ENCODE measurements at places on chromosomes 7 and 10.

DNA sequence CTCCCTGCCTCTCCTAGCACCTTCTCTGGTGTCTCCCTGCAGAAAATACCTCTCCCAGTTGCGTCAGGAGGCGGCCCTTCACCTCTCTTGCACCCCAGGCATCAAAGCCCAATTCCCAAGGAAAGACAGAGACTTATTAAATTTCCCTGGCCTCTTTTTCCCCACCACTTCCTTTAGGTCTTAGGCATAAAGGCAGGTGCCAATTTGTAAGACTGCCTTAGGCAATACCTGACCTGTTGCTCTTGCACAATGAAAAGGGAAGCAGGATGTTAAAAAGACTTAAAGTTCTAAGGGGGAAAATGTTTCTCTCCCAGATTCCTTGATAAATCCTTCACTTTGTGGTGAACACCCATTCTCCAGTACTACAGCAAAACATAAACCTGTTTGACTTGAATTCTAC is 186.7 kb downstream of the SLC25A13 start:
- no peaks in the 10 kb centered on the region for H3K4me1 ChIP-seq
- no peak for DNase-seq
- H3K27ac ChIP-seq: no peak overlapping the region
- H3K4me3 ChIP-seq: no peak overlapping the region
- H3K36me3 ChIP-seq: no peaks in the 10 kb centered on the region

DNA sequence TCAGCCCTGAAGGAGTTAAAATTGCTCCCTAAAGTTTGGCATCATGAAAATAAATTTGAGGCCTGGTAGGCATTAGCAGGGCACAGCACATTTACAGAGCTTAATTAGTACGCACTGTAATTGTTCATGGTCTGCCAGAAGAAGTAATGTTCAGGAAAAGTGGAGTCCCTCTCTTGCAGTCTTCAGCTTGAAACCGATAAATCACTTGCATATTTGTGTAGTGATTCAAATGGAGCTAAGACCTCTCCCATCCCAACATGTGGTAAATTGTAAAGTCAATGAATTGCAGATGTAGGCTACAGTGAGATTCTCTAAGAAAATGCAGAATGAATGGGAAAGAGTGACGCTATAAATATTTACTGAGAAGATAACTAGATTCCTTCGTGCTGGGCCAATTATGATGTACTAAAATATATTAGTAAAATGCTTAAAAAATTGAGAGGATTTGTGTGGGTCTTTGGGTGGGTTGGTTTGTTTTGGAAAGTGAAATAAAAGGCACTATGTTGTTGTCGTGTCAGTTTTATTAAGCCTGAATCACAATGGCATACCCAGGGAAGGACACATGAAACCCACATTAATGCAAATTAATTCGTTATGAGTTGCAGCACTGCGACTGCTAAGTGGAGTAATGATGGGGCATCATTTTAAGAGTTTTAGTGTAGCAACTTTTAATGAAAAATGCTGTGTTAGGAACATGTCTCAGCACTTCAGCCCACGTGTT is 8.4 kb downstream of the TCF7L2 start:
- H3K4me1 ChIP-seq: peaks cover 75% of the 10 kb centered on the region
- H3K27me3 ChIP-seq: no peaks in the 10 kb centered on the region
- peak overlapping the region; percentile 88 for H3K4me3 ChIP-seq

DNA sequence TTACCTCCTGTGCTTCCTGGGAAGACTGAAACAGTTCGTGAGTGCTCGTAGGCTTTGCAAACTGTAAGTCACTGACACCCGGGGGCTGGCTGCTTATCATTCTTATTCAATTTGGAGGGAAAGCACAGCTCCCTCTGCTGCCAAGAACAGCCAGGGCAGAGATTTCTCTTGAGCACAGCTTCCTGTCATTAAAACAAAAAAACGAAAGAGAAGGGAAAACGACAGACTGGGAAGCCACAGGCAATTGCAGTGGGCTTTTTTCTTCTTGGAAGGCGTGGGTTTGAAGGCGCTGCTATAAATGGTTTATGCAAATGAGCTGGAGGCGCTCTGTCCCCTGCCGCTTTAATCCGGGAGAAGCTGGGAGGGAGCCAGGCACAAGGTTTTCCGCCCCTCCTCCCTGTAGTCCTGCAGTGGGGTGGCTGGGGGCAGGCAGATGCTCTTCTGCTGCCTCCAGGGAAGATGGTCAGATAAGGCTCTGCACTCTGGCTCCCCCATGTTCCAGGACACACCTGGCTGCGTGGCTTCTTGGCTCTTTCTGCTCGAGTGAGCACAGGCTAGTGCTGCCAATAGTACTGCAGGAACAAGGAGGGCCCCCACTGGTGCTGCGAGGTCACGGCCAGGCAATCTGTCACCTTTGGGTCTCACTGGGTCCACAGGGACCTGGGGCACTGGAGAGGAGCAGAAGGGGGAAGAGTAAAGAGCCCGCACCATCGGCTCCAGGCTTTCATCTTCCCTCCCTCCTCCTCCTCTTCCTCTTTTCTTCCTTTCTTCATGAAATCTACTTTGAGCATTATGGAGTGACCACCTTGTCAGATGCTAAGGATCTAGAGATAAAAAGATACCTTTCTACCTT is 49.5 kb downstream of the NEURL1 start:
- H3K4me1 ChIP-seq: no peaks in the 10 kb centered on the region
- H3K36me3 ChIP-seq: no peaks in the 10 kb centered on the region
- peak; percentile 59 for DNase-seq
- H3K4me3 ChIP-seq: peak overlapping the region; percentile 59
- H3K27ac ChIP-seq: no peak overlapping the region

DNA sequence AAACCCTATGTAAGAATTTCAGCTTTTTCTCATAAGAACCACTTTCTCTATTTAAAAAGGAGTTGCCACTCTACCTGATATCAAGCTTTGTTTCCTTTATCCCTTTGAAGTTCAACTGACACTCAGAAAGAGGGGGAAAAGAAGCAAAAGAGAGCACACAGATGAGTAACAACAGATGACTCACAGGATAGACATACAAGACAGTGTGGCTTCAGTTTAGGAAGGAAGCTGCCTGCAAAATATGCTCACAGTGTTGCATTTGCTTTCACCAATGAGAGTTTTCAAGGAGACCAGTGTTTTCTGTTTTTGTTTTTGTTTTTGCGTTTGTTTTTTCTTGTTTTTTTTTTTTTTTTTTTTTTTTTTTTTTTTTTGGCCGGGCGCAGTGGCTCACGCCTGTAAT is 1181.6 kb downstream of the DNAJB9 start:
- no peaks in the 10 kb centered on the region for H3K36me3 ChIP-seq
- H3K27ac ChIP-seq: no peak overlapping the region
- H3K27me3 ChIP-seq: no peaks in the 10 kb centered on the region
- DNase-seq: peak; percentile 25
- H3K4me3 ChIP-seq: no peak overlapping the region
- H3K4me1 ChIP-seq: no peaks in the 10 kb centered on the region

GRCh38 chr7:151251689-151252560 is 3.4 kb upstream of the SMARCD3 start:
- peaks cover 2% of the 10 kb centered on the region for H3K27me3 ChIP-seq
- H3K27ac ChIP-seq: peak overlapping the region; percentile 76
- H3K4me3 ChIP-seq: peak overlapping the region; percentile 98
- DNase-seq: peak; percentile 84
- H3K36me3 ChIP-seq: no peaks in the 10 kb centered on the region

DNA sequence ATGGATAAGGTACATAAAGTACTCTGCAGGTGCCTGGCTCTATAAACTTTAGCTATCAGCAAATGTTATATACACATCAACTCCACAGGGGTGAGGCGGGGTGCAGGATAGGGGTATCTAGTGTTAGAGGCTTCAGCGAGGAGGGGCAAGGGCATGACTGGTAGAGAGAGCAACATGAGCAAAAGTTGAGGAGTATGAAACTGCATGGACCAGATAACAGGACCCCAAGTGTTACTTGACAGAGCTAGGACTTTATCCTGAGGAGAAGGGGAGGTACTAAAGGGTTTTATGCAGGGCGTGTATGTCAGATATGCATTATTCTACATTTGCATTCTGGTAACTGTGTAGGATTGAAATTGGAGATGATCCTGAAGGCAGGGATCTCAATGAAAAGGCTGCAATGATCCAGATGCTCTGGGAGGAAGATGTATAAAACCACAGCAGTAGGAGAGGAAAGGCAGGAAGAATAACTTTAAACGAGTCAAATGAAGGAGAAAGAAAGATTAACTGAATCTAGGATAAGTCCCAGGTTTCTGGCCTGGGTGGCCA is 109.8 kb upstream of the FAM133B start:
- H3K4me3 ChIP-seq: no peak overlapping the region
- no peak for DNase-seq
- H3K27ac ChIP-seq: no peak overlapping the region
- H3K36me3 ChIP-seq: peaks cover 6% of the 10 kb centered on the region
- no peaks in the 10 kb centered on the region for H3K27me3 ChIP-seq
- peaks cover 43% of the 10 kb centered on the region for H3K4me1 ChIP-seq

DNA sequence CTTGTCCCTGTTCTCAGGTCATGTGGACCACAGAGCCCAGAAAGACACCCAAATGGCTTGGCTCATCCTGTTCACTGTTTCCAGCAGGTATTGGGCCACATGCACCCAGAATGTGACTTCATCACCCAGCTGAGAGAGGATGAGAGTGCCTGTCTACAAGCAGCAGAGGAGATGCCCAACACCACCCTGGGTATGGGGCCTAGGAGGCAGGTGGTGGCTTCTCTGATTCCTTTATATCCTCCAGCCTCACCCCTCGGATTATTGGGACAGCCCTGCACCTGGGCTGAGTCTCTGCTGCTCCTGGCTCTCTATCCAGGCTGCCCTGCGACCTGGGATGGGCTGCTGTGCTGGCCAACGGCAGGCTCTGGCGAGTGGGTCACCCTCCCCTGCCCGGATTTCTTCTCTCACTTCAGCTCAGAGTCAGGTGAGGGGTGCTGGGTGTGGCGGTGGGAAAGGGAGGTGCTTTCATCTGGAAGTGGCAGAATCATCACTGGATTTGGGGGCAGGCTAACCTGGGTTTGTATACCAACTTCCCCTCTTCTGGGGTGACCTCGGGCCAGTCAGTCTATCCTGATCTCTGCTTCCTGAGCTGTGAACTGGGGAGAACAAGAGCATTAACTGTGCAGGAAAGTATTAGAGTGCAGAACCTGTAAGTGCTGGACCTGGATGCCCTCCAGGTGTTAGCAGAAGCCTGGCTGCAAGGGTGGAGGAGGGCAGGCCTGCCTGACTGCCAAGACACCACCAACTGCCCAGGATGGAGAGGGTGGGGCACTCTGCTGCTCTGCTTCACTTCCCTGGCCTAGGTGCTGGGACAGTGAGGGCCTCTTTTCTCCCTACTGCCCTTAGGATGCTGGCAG is 5.2 kb downstream of the GHRHR start:
- no peak overlapping the region for H3K4me3 ChIP-seq
- H3K27me3 ChIP-seq: peaks cover 51% of the 10 kb centered on the region
- no peaks in the 10 kb centered on the region for H3K4me1 ChIP-seq
- no peaks in the 10 kb centered on the region for H3K36me3 ChIP-seq
- no peak overlapping the region for H3K27ac ChIP-seq

DNA sequence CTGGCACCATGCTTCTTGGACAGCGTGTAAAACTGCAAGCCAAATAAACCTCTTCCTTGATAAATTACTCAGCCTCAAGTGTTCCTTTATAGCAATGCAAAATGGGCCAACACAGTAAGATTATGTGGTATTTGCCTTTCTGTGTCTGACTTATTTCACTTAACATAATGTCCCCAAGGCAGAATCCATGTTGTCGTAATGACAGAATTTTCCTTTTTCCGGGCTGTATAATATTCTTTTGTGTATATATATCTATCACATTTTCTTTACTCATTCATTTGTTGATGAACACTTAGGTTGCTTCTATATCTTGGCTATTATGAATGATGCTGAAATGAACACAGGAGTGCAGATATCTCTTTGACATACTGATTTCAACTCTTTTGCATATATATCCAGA is 209.1 kb upstream of the PTER start:
- no peak for DNase-seq
- no peak overlapping the region for H3K4me3 ChIP-seq
- no peaks in the 10 kb centered on the region for H3K27me3 ChIP-seq
- H3K27ac ChIP-seq: no peak overlapping the region
- H3K36me3 ChIP-seq: no peaks in the 10 kb centered on the region
- H3K4me1 ChIP-seq: no peaks in the 10 kb centered on the region

GRCh38 chr10:4353964-4354363 is 472.0 kb upstream of the AKR1E2 start:
- H3K27ac ChIP-seq: peak overlapping the region; percentile 5
- H3K36me3 ChIP-seq: no peaks in the 10 kb centered on the region
- peaks cover 25% of the 10 kb centered on the region for H3K4me1 ChIP-seq
- DNase-seq: peak; percentile 63
- H3K27me3 ChIP-seq: no peaks in the 10 kb centered on the region

- DNase-seq: no peak
- no peak overlapping the region for H3K4me3 ChIP-seq
- no peaks in the 10 kb centered on the region for H3K27me3 ChIP-seq
- H3K4me1 ChIP-seq: no peaks in the 10 kb centered on the region
These were observed 72.9 kb downstream of the ADARB2 start for GRCh38 chr10:1664333-1664964.

DNA sequence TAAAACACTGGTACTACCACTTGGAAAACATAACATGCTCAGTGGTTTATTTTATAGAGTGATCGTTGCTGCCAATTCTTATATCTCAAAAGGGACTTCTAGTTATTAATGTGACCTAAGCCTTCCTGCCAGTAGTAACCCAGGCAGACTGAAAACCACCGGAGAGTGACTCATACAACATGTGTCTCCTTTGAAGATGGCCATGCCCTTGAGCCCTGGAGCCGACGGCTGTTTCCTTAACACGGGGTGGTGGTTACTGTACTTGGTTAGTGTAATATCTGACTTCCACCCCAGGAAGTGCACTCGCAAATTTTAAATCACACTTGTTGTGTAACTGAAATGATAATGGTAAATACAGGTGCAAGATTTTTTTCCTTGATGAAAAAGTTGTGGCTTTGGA is 30.5 kb downstream of the JAKMIP3 start:
- H3K27ac ChIP-seq: no peak overlapping the region
- peak; percentile 36 for DNase-seq
- H3K36me3 ChIP-seq: no peaks in the 10 kb centered on the region
- H3K4me3 ChIP-seq: no peak overlapping the region
- H3K27me3 ChIP-seq: peaks cover 4% of the 10 kb centered on the region

DNA sequence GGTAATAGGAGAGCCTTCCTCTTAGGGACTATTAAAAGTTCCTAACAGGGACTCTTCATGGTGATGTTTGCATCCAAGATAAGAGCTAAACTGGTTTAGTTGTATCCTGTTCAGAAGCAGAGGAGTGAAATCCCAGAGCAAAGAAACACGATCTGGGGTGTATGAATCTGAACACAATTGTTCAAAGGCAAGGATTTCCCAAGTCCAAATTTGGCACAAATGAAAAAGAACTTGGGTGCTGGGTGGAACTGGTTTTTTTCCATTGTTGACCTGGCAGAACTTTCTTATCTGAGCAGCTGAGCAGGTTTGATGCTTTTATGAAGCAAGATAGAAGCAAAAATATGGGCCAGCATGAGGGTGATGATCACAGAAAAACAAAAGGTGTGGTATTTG is 6.0 kb downstream of the AGFG2 start:
- H3K27me3 ChIP-seq: no peaks in the 10 kb centered on the region
- no peak overlapping the region for H3K4me3 ChIP-seq
- no peaks in the 10 kb centered on the region for H3K36me3 ChIP-seq
- peak; percentile 15 for DNase-seq

- H3K27me3 ChIP-seq: no peaks in the 10 kb centered on the region
- H3K36me3 ChIP-seq: no peaks in the 10 kb centered on the region
- no peak for DNase-seq
- no peak overlapping the region for H3K4me3 ChIP-seq
These were observed 138.8 kb downstream of the SORCS1 start for GRCh38 chr10:107025676-107026075.

- no peaks in the 10 kb centered on the region for H3K36me3 ChIP-seq
- H3K27me3 ChIP-seq: no peaks in the 10 kb centered on the region
- H3K27ac ChIP-seq: no peak overlapping the region
- H3K4me1 ChIP-seq: no peaks in the 10 kb centered on the region
These were observed 22.4 kb upstream of the PWWP2B start for GRCh38 chr10:132374612-132375011.

- H3K36me3 ChIP-seq: no peaks in the 10 kb centered on the region
- no peak overlapping the region for H3K27ac ChIP-seq
- H3K27me3 ChIP-seq: no peaks in the 10 kb centered on the region
- no peak overlapping the region for H3K4me3 ChIP-seq
These were observed 628.6 kb downstream of the PHTF2 start for GRCh38 chr7:78427209-78427608.
